Neural crest cell (in vitro differentiated cells): ENCODE measurements at places on chromosomes 1 and 21. TPM values are rescaled to one million over a fixed set of nuclear protein-coding genes. Genes with fewer than 3 reads are reported as not detected.

The PDPN gene
- 47.4 and 51.7 TPM in 2 replicates for total RNA-seq

The HS2ST1 gene
- total RNA-seq = 56.4 and 57.5 TPM in 2 replicates

The PKP1 gene
- total RNA-seq = not detected in 2 replicates

The ADCY10 gene
- total RNA-seq = 0.66 TPM in 1 of 2 replicates, not detected in the other

The TBX19 gene
- total RNA-seq = 0.68 and 0.93 TPM in 2 replicates

The PPIAL4G gene
- 0.09 TPM in 1 of 2 replicates, not detected in the other for total RNA-seq

The MSH4 gene
- 0.34 and 0.56 TPM in 2 replicates for total RNA-seq

The EDARADD gene
- total RNA-seq = 3.0 TPM in 2 replicates

The RGS8 gene
- 1.8 and 2.4 TPM in 2 replicates for total RNA-seq

The MPZ gene
- 50.2 and 51.3 TPM in 2 replicates for total RNA-seq

GRCh38 chr1:96234299-96234698 lies 487.3 kb upstream of the PTBP2 start:
- DNase-seq = no peak

- no peak for DNase-seq
Measured at GRCh38 chr1:162197615-162198421, 128.3 kb downstream of the NOS1AP start.

GRCh38 chr1:53410701-53411100 lies 48.5 kb upstream of the DMRTB1 start:
- no peak for DNase-seq

- no peak for DNase-seq
Measured at GRCh38 chr1:212566522-212567479, 41.8 kb upstream of the ATF3 start.

GRCh38 chr1:115877511-115877910 lies 36.6 kb upstream of the NHLH2 start:
- no peak for DNase-seq

DNA sequence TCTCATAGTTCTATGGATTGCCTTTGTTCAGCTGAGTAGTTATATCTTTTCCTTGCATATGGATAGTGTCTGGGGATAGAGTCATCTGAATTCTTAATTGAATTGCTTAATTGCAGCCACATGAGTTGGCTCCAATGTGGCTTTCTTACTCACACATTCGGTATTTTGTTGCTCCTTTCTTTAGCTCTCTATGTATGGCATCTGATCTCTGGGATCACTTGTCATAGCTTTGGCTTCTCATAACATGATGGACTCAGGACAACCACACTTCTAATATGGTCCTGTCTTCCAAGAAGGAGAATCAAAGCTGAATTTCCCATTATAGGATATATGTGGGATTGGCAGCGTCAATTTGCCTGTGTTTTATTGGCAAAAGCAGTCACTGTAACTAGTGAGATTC lies 716.2 kb downstream of the NCAM2 start:
- no peak for DNase-seq

GRCh38 chr1:221712198-221712684 lies 29.6 kb downstream of the DUSP10 start:
- no peak for DNase-seq

GRCh38 chr1:231729544-231729943 lies 103.0 kb downstream of the DISC1 start:
- DNase-seq = no peak

DNA sequence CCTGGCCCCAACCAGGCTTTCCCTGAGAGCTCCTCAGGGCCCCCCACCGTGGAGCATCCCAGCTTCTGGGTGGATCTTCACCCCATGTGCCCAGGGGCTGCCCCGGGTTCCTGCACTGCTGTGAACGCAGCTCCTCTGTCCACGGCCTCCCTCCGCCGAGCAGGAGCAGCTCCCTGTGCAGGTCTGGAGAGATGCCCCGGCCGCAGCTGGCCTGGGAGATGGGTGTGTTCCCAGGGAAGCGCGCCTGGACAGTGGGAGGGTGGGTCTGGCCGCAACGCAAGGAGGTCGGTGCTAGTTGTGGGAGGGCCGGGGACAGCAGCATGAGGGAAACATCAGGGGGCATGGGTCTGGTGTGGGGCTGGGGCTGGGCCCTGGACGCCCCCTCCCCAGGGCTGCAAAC lies 71.3 kb downstream of the MORN1 start:
- DNase-seq = no peak

- DNase-seq = no peak
Measured at GRCh38 chr1:61313906-61314422, 231.6 kb downstream of the NFIA start.

- DNase-seq = no peak
Measured at GRCh38 chr1:237695878-237696277, 194.8 kb downstream of the ZP4 start.

- DNase-seq = no peak
Measured at GRCh38 chr1:202164271-202165037, 4.1 kb upstream of the PTPN7 start.

GRCh38 chr1:161728376-161729226 lies 7.3 kb downstream of the FCRLB start:
- no peak for DNase-seq

DNA sequence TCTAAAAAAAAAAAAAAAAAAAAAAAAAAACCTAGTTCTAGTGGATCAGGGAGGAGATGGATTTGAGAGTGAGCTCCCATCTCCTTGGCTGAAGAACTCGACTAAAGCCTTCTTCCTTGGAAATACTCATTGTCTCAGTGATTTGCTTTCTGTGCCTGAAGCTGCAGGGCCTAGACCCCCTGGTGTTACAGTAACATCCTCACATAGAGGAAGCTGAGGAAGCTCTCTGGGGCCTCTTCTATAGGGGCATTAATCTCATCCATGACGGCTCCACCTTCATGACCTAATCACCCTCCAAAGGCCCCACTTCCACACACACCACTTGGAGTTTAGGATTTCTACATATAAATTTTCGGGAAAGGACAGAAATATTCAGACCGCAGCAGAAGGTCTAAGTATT lies 95.9 kb upstream of the ETS2 start:
- no peak for DNase-seq

DNA sequence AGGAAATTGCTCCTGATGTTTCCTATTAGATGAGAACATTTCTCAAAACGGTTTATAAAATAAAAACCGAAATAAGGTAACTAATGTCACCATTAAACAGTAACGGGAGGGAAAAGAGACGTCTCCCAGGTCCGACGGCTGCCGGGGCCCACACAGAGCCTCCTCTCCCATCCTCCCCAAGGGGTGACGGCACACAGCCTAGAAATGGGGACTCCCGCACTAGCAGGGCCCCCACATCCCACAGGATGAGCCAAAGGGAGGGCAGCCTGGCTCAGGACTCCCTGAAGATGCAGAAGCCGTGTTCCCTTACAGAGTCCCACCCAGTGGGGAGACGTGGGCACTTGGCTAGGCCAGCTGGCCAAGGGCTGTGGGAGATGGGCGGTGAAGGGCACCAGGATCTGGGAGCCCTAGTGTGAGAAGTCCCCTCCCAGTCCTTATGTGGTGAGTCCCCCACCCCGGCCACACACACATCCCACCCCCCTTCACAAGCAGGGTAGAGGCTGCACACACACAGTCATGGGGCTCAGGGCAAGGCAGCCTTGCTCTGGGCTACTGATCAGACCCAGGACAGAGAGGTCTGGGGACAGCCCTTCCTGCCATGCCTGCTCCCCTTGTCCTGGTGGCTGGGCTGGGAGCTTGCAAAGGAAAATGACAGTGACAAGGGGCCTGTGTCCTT lies 3.3 kb downstream of the KRTAP10-3 start:
- no peak for DNase-seq

DNA sequence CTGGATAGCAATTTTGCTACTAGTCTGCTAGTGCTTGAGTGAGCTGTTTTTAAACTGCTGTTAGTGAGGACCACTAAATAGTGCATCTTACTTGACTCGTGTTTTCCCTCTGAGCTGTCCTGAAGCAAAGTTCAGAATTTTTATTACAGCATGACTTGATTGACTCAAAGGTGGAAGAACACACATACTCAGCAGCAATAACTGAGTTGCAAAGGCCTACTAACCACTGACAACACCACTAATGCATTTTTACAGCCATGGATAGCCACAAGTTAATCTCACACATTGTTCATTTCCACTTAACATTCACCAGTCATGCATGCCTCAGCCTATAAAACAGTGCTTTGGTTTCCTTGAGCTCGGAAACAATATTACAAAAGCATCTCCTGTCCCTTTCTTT lies 148.7 kb downstream of the RUNX1 start:
- no peak for DNase-seq

DNA sequence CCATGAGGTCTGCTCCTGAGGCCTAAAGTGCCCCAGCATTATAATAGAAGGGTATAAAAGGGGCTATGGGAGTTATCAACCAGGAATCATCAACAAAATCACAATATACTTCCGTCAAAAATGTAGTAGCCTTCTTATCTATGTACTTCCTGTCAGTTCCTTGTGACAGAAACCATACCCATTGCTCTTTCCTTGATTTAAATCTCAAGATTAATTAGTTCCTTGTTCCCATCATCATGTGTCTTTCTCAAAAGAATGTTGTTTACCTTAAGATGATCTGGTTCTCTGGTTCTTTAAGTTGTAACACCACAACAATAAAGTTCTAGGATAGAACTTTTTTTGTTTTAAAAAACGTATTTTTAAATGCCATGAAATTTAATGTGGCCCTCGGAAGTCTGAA lies 833.3 kb downstream of the LTN1 start:
- DNase-seq = no peak

GRCh38 chr1:58809325-58810010 lies 25.6 kb upstream of the JUN start:
- no peak for DNase-seq

- DNase-seq = no peak
Measured at GRCh38 chr1:233237647-233238046, 57.9 kb downstream of the PCNX2 start.

DNA sequence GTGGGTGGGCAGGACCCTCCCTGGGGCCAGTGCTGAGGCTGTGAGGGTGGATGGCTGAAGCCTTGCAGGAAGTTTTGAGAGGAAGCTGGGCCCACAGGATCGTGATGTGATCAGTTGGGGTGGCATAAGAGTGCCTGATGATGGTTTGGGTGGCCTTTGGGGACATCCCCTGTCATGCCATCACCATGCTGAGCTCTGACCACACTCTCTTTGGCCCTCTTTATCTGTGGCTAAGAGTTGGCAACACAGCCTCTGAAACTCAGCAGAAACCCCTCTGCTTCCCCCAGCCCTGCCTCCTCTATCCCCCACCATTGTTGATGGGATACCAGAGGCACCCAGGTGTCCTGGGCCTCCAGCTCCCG lies 19.8 kb downstream of the MIIP start:
- DNase-seq = no peak

DNA sequence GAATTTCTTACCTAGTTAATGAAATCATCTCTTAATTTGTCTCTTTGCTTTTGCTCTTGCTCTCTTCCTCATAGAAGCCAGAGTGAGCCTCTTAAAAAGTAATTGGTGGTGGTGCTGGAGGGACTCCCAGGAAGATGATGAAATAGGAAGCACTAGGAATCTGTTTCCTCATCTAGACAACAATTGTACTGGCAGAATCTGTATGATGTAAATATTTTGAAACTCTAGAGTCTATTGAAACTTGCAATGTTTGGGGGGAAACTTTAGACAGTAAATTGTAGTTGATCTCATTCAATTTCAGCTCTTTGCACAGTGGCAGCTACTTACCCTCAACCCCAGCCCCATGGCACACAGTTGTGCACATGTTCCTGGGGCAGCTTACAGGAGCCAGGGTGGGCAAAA lies 10.6 kb downstream of the RGSL1 start:
- no peak for DNase-seq

GRCh38 chr1:14724678-14725077 lies 126.2 kb downstream of the KAZN start:
- no peak for DNase-seq

DNA sequence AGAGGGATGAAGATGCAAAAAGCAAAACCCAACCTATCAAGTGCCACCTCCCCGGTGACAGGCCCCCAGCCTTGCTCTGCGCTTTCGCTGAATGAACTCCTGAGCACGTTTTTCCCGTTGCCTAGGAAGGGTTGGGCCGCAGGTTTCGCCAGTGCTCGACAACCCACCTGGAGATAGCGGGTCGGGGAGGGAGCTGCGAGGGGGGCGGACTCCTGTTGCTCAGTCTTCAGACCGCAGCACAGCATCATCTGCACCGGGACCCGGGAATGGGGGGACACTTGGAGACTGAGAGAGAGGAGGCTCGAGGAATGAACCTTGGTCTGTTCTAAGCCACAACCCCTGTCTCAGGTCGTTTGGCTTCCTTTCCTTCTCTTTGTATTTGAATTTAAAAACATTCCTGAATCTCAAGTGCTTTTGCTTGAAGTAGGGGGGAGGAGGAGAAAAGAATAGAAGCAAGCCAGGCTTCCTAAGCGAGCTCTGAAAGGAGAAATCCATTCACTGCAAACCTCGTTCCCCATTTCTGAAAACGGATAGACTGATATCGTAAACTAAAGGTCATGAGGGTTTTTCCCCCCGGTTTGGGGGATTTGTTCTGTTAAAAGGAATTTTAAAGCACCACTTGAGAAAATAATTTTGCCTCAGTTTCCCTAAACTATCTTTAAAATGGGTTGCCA lies 1.2 kb downstream of the AK5 start:
- DNase-seq = no peak

DNA sequence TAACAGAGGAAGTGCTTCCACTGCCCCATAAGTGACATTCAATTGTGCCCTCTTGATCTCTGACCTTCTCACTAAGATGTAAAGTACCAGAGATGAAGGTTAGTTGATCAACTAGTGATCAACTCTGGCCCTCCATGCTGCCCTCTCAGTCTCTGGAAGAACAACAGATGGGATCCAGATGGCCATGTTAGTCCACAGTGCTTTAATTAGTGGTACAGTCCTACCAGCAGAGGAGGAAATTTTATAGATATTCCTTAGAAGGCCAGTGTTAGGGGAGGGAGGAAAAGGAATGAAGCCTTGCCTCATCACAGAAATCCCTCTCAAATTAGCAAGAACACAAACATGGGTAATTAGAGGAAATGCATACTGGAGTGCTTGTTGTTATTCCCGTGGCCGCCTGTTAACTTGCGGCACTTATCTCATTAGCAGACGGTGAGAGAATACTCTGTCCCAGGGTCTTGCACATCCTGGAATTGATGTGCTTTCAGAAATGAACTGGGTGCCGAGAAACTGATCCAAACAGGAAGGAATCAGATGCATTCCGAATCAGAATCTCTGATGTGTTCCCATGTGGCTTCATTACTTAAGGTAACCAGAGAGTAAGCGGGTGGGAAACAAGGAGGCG lies 91.1 kb upstream of the RGS4 start:
- no peak for DNase-seq
